Stimulated activated CD8-positive, alpha-beta memory T cell treated with anti-CD3 and anti-CD28 coated beads, Interleukin-4, amount 100 ng/mL, for 48 hours (primary cell): ENCODE measurements at places on chromosomes 16 and 17.

- no peak for DNase-seq
Observed at GRCh38 chr17:36645422-36645821, 44.0 kb downstream of the MRM1 start.

DNA sequence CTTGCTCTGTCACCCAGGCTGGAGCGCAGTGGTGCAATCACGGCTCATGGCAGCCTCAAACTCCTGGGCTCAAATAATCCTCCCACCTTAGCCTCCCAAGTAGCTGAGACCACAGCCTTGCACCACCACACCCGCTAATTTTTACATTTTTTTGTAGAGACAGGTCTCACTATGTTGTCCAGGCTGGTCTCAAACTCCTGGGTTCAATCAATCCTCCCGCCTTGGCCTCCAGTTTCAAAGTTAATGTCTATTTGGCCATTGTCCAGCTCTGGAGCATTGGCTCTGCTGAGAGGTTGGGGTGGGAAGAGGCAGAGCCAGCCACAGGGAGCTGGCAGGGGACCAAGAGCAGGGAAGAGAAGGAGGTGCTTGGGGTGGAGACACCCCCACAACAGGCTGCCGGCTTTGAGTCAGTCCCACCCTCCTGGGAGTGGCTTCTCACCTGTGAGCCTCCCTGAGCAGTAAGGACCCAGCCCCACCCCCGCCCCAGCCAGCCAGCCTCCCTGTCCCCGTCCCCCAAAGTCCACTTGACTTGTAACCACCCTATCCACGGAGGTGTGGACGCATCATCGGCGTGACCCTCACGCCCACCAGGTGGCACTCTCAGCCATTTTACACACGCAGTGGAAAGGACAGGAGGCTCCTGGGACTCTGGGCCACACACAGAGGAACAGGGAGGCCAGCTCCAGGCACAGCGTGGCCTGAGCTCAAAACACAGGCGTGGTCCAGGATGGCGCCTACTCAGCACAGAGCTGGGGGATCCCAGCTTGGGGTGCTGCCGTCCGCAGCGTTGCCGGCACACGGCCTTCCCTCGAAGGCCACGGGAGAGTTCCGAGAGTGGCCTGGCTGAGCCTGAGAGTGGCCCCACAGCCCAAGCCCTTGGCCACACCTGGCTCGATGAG lies 22.8 kb upstream of the PVALEF start:
- peak; percentile 74 for DNase-seq

- DNase-seq, result peak; percentile 84
Observed at GRCh38 chr17:74738051-74738996, 1.3 kb downstream of the RAB37 start.

DNA sequence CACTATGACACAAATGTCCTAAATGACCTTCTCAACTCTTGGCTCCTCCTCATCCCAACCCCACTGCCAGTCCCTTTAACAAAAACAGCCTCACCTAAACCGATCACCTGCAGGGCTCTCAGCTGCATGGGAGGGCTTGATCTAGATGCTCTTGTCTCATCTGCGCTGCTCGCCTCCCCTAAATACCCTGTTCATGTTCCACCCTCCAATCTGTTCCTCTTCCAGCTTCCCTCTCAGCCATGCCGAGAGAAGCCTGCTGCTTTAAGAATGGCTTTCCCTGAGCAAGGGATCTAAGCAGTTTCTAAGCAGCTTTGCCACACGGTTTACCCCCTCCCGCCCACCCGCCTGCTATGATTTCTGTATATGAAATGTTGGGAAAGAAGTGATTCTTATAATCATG lies 23.7 kb downstream of the PIPOX start:
- no peak for DNase-seq

- no peak for DNase-seq
Observed at GRCh38 chr17:19344311-19345066, 18.0 kb downstream of the B9D1 start.

DNA sequence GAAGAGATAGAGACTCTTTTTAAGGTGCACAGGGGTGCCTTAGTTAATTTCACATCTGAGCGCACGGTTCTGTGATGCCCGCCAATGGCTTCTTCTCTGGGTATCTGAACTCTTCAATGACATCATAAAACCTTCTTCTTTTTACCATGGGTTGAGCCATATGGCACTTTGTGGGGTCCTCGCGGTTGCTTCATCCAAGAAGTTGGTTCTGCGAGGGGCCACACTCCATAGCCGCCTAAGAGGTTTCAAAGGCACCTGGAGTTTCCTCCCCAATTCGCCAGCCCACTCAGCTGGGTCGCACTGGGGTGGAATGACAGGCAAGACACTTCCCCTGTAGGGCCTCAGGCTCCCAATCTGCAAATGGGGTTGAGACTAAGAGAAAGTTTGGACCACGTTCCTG lies 10.4 kb upstream of the MT4 start:
- DNase-seq, result no peak

GRCh38 chr16:30065943-30066760 lies 592 bp downstream of the ALDOA start:
- peak; percentile 69 for DNase-seq

- DNase-seq, result no peak
Observed at GRCh38 chr16:28205117-28205899, 6.5 kb downstream of the XPO6 start.

DNA sequence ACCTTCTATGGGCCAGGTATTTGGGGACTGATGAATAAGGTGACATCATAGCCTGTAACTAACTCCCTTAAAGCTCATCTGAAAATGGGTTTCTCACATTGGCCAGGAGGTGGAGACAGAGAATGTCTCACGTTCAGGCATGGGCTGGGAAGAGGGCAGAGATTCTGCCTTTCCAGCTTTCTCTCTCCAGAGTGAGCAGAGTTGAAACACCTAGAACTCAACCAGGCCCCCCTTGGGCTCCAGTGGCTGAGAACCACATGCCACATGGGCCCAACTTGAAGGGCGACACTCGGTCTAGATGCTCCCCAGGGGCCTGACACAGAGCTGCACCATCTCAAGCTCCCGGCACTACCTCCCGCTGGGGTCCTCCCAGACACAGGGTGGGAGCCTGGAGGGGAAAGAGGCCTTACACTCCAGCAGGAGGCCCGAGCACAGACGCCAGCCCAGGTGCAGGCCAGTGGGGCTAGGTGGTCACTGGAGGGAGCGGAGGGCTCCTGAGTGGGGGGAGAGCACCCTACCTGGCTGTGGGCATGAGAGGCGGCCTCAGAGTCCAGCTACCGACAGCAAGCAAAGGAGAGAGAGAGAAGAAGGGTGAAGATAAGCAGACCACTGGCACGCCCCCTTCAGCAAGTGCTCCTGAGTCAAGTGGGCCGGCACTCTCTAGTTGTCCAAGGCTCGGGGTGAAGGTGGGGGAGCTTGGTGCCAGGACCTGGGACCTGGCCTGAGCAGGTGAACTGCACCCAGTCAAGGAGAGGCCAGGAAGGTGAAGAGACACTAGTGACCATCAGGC lies 55.9 kb downstream of the MYO18A start:
- peak; percentile 42 for DNase-seq
